Central memory CD4-positive, alpha-beta T cell (primary cell): ENCODE measurements at places on chromosomes 6 and 20.

GRCh38 chr6:21845018-21845417 lies 251.5 kb downstream of the SOX4 start:
- no peak for DNase-seq

DNA sequence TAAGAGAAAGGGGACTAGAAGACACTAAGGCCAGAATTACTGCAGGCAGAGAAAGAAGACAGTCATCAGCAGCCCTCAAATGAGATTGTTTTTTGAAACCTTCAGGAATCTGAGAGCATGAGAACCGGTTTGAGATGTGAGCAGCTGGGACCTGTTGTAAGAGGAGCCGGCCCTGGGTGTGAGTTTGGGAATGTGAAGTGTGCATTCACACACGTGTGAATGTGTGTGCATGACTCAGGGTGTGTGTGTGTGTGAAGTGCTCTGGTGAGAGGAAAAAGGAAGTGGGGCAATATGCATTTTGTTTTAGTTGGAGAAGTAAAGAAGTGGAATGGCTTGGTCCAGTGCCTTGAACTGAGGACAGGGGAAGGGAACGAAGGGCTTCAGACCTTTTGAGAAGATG lies 4.3 kb downstream of the SCUBE3 start:
- DNase-seq, result no peak

DNA sequence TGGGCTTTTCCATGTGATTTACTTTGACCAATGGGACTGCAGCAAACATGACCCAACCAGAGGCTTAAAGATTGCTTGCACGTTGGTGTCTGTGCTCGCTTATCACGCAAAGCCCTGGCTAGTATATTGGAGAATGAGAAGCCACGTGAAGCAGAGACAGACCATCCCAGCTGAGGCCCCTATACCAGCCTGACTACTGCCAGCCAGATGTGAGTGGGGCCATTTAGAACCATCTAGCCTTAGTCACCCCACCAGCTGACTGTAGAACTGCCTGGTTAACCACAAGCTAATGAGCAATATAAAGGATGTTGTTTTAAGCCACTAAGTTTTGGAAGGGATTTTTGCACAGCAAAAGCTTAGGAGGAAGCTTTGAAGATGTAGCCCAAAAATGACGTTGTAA lies 74.5 kb downstream of the MACROD2 start:
- DNase-seq, result no peak

DNA sequence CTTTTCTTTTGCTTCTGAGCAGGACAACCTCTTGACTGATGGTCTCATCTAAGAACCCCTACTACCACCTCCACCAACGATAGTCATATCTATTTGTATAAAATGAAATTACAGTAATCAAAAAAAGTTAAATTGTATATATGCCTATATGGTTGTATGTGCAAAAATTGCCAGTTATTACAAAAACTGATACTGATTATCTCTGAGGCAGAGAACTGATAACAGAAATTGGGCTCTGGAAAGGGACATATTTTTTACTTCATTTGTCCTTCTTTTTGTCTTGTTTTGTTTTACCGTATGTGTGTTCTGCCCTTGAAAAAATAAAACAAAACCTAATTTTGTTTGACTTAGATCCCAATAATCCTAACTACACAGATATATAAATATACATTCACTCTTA lies 574.4 kb upstream of the NOX3 start:
- no peak for DNase-seq

- DNase-seq, result no peak
Observed at GRCh38 chr6:87151471-87151780, 3.9 kb upstream of the ZNF292 start.

GRCh38 chr6:36083446-36083845 lies 46.9 kb upstream of the MAPK13 start:
- no peak for DNase-seq

DNA sequence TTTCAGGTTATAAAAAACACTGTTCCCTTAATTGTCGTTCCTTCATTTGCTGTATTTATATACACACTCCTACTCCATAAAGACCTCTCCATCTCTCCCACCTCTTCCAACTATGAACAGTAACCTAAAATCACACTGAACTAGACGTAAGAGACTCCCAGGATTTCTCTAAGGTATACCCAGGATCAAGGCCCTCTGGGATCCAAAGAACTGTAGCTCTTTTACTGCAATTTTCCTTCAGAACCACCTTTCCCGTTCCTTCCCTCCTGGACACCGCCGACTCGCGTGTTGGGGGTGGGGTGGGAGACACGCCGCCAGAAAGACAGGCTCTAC lies 680 bp downstream of the LATS1 start:
- DNase-seq, result no peak

GRCh38 chr6:29628419-29629281 lies 4.3 kb downstream of the GABBR1 start:
- peak; percentile 39 for DNase-seq

- no peak for DNase-seq
Observed at GRCh38 chr6:110412360-110412759, 3.0 kb downstream of the DDO start.

- DNase-seq, result no peak
Observed at GRCh38 chr20:4220756-4221155, 205.4 kb upstream of the RNF24 start.

GRCh38 chr20:11453430-11453829 lies 464.3 kb upstream of the BTBD3 start:
- no peak for DNase-seq

- DNase-seq, result no peak
Observed at GRCh38 chr20:3927486-3928291, 38.5 kb downstream of the PANK2 start.

- peak; percentile 68 for DNase-seq
Observed at GRCh38 chr6:45422503-45423110, 44.9 kb upstream of the SUPT3H start.

- no peak for DNase-seq
Observed at GRCh38 chr20:29408034-29408695, 1849.3 kb upstream of the DEFB115 start.

GRCh38 chr6:40484066-40484465 lies 103.1 kb downstream of the LRFN2 start:
- DNase-seq, result no peak

GRCh38 chr6:132298344-132298949 lies 102.8 kb downstream of the MOXD1 start:
- no peak for DNase-seq

GRCh38 chr6:46102123-46102522 lies 27.7 kb upstream of the ENPP4 start:
- DNase-seq, result no peak

DNA sequence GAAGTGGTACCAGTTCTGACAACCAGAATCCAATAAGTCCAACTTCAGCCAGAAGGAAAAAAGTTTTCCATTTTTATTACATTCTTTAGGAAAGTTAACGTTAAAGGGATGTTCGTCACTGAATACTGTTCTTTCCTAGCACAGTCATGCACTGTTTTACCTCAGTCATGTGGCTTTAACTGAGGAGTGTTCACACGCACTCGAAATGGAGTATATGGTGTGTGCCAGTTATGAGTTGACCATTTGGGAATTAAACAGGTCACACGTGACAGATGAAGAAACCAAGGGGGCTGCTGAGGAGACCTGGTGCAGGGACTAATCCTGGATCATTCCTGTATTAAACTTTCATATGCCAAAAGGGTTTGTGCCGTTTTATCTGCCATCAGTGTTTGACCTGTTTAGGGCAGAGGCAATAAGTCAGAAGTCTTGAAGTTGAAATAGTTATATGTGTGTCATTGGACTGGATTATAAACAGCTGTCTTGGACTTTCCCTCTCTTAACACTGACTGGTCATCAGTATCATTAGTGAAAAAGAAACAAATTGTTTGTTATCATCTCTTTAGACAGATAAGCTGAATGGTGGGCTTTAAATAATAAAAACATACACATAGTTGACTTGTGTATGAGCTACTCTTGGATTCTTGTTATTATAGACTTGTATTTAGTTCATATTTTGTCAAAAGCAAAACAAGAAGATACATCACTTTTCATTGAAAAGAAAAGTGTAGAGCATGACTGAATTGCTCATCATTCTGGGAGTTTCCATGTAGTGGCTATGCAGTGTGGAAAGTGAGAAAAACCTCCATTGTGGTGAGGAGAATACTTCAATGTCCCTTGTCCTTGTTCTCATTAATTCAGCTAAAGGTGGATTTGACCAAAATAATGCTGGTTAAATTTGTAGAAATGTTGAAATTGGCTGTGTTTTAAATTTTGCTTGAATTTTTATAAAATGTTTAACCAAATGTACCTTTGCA lies 123.5 kb upstream of the SAMD5 start:
- no peak for DNase-seq

GRCh38 chr20:46557231-46557956 lies 6.9 kb upstream of the OCSTAMP start:
- no peak for DNase-seq

DNA sequence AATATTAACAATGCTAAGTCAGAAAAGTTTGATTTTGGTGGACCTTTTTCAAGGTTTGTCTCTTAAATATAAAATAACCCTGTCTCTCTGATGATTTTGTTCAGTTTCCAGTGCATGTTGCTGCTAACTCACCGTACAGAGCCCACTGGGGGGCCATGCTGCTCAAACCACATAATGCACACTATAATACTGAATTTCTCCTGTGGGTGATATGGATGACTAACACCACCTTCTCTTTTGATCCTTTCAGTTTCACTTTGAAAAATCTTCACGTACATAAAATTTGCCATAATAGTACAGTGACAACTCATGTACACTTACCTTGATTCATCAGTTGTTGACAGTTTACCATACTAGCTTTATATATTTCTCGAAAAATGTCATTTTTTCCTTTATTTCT lies 506.6 kb upstream of the MAN1A1 start:
- DNase-seq, result peak; percentile 2

GRCh38 chr6:135128268-135128914 lies 52.7 kb upstream of the MYB start:
- DNase-seq, result peak; percentile 68

GRCh38 chr20:39751557-39752137 lies 789.5 kb downstream of the DHX35 start:
- DNase-seq, result no peak

DNA sequence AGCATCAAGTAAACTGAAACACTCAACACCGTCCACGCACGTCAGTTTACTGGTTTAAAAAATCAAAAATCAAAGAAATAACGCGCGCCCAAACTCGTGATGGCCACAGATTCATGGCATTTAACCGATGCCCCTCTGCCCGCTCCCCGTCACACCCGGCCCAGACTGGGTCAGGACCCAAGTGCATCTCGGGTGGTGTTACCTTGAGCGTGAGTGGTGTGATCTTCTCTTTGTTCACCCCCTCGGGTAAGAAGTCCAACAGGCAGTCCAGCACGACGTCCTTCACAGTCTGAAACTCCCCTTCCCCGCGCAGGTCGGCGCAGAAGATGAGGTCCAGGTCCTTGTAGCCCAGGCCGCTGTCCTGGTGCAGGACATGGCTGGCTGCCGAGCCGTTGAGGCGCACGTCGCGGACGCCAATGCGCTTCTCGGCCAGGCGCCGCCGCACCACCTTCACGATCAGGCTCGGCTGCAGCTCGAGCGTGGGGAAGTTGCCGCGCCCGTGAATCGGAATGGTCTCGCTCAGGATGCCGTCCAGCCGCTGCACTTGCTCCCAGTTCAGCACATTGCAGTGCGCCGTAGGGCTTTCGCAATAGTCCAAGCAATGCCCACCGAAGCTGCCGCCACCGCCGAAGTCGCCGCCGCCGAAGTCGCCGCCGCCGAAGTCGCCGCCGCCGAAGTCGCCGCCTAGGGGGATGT lies 945 bp downstream of the TENT5A start:
- peak; percentile 28 for DNase-seq

GRCh38 chr20:34643928-34644327 lies 33.0 kb downstream of the PIGU start:
- no peak for DNase-seq

- no peak for DNase-seq
Observed at GRCh38 chr6:133277900-133278545, 36.9 kb downstream of the EYA4 start.

- no peak for DNase-seq
Observed at GRCh38 chr20:48257833-48258232, 472.6 kb upstream of the SULF2 start.

GRCh38 chr6:105651969-105652368 lies 249.1 kb upstream of the PREP start:
- no peak for DNase-seq

- DNase-seq, result no peak
Observed at GRCh38 chr6:159100395-159101182, 55.8 kb upstream of the TAGAP start.

DNA sequence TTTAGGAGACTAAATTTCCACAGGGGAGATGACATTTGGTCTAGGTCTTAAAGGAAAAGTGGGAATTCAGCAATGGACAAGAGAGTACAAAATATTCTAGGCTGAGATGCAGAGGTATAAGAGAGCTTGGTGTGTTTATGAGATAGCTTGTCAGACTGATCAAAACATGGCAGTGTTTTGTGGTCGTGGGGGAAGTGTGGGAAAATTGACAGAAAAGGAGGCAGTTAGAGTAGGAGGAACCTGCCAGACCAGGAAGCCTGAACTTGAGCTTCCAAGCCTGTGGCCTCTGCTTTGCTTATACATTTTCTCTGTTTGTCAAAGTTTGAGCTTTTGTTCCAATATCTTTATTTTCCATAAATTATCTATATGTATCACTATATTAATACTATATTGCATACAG lies 69.5 kb upstream of the MAP3K7 start:
- no peak for DNase-seq

DNA sequence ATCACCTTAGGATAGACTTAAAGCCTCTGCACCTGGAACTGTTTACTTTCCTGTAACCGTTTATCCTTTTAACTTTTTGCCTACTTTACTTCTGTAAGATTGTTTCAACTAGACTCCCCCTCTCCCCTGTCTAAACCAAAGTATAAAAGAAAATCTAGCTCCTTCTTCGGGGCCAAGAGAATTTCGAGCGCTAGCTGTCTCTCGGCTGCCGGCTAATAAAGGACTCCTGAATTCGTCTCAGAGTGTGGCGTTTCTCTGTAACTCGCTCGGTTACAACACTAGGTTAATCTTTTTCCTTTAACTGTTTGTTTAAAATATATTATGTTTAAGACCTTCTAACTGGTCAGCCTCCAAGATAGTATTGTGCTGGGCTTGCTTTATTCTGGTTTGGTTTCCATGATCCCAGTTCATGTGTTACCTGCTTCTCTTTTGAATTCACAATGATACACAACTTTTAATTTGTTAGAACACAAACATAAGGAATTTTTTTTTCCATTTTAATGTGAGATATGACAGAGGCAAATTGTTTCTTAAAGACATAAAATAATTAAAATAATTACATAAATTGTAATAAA lies 8.7 kb upstream of the NQO2 start:
- no peak for DNase-seq

- no peak for DNase-seq
Observed at GRCh38 chr6:138297761-138298298, 79.5 kb upstream of the PBOV1 start.

GRCh38 chr6:168951217-168951616 lies 302.4 kb downstream of the THBS2 start:
- DNase-seq, result no peak

DNA sequence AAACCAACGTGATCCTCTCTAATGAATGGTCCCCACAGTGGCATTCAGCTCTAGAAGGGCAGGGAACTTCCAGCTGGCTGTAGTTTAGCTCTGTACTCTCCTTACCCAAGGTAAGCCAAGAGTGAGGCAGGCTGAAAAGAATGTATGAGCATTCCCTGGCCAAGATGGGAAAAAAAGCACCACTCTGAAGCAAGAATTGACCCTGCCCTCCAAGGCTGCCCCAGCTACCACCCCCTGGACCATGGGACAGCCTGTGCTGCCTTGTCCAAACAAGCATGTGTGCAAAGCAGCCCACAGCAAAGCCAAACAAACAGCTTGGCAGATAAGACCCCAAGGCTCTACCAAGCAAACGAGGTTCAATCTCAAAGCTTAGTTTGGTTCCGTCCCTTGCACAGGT lies 73.9 kb downstream of the GFOD1 start:
- no peak for DNase-seq
